ENCODE measurements at places on chromosomes 16 and 17. TPM values are rescaled to one million over a fixed set of nuclear protein-coding genes. Genes with fewer than 3 reads are reported as not detected.

The TEX19 gene
- total RNA-seq, result not detected

The NPIPB6 gene
- 11.4 TPM for total RNA-seq

The CHP2 gene
- total RNA-seq, result not detected

The FNDC8 gene
- not detected for total RNA-seq

The TLCD1 gene
- 5.2 TPM for total RNA-seq

The MRPL58 gene
- total RNA-seq, result 22.7 TPM

Measured in dorsolateral prefrontal cortex (tissue), 122 donors.